Mesothelial cell of epicardium (in vitro differentiated cells): ENCODE measurements at places on chromosomes 2 and 18.
A peak's percentile ranks its signal among the peaks of the same experiment; 100 is the strongest.

DNA sequence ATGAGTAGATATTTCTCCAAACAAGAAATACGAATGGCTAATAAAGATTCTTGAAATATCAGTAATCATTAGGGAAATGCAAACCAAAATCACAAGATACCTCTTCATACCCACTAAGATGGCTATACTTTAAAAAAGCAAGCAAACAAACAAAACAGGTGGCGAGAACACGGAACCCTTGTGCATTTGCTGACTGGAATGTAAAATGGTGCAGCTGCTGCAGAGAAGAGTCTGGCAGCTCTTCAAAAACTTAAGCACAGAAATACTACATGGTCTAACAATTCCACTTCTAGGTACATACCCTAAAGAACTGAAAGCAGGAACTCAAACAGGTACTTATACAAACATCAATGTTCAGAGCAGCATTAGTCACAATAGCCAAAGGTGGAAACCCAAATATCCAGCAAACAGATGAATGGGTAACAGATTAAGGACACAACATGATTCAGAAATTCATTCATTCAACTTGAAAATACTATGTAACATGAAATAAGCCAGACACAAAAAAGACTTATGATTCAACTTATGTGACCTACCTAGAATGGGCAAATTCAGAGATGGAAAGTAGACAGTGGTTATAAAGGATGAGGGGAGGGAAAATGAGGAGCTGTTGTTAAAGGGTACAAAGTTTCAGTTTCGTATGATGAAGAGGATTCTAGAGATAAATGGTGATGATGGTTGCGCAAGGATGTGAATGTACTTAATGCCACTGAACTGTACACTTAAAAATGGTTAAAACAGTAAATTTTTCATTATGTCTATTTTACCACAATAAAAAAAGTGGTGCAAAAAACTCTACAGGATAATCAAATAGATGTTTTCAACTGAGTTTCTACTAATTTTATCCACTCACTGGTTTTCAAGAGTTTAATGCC is 26.9 kb upstream of the GPR75 start:
- DNase-seq, result no peak

DNA sequence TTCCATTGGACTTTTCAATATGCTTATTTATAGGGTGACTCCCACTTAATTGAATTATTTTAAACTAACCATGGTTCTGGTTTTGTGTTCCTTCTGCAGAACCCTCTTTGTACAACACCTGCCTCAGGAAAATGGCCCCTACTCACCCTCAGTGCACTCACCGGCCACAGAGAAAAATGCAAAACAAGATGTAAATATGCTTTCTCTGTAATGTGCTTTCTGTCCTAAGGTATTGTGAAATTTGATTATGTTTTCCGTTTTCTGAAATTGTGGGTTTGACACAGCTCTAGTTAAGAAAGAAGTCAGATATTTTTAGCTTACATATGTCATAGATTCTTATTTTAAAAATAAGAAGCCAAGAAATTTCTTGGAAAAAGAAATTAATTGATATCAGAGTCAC is 357.7 kb upstream of the SMIM21 start:
- DNase-seq, result no peak

- no peak for DNase-seq
Measured at GRCh38 chr2:42196403-42197267, 27.5 kb downstream of the EML4 start.

- DNase-seq, result no peak
Measured at GRCh38 chr2:140154706-140155105, 1374.5 kb upstream of the NXPH2 start.

DNA sequence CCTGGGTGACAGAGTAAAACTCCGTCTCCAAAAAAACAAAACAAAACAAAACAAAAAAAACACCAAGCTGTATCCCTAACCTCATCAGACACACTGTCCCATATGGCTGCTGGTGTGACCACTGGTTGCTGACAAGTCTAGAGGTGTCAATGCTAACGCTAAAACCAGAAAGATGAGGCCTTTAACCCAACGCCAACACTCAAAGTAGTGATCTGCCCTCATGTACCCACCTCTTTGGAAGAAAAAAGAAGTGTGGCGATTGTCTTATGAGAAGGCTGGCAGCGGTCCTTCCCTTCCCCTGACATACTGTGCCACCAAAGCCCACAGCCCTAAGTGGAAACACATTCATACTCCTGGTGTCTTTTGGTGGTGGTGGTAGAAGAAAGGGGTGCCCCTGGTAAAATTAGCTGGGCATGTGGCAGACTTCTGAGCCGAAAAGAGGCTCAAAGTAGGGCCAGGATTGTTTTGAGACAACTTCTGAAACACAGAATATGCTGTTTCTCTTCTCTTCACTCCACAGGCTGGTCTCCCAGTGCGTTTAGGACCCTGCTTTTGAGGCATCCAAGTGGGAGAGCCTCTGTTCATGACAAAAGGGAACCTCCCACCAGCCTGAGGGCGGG is 9.8 kb downstream of the SERTAD2 start:
- DNase-seq, result no peak

GRCh38 chr2:162840598-162841246 is 2.2 kb upstream of the KCNH7 start:
- peak; percentile 81 for DNase-seq

GRCh38 chr2:208040199-208041171 is 15.2 kb upstream of the PLEKHM3 start:
- no peak for DNase-seq
